ENCODE measurements at places on chromosomes 12 and 14. TPM values are rescaled to one million over a fixed set of nuclear protein-coding genes. Genes with fewer than 3 reads are reported as not detected.

Gene TMTC1
- 25.2 TPM for total RNA-seq

- no peak for DNase-seq
- no peaks in the 10 kb centered on the region for H3K36me3 ChIP-seq
- no peak overlapping the region for H3K27ac ChIP-seq
Observed at GRCh38 chr12:33813536-33813935, 208.8 kb upstream of the ALG10 start.

DNA sequence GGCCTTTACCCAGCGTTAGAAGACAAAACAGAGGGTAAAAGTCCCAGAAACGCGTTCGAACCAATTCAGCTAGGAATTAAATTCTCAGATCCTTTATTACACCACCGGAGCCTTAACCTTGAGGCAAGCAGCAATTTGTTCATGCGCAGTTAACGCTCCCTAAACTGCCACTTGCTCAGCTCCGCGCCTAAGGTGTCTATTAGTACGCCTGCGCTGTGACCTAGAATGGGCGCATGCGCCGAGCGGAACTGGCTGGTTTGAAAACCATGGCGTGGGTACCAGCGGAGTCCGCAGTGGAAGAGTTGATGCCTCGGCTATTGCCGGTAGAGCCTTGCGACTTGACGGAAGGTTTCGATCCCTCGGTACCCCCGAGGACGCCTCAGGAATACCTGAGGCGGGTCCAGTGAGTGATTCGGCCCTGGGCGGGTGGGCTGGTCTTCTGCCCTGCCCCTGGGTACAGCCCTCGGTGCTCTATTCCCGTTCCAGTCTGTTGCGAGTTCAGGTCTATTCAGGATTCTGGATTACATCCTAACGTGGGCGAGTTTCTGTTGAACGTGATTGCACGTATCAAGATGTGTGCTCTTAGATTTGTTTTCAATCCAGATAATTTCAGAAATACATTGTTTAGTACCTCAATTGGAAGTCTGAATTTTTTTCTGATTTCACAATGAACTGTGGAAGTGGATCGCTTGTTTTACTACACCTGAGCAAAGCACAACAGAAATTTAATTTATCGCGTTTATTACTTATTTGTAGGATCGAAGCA lies at the start of gene GEMIN2:
Gene GEMIN2, plus strand, starts transcription at position 251 of the 766 bp plus-strand sequence. Its CDS starts 16 bp downstream, at position 267.
- no peaks in the 10 kb centered on the region for H3K27me3 ChIP-seq
- peaks cover 1% of the 10 kb centered on the region for H3K36me3 ChIP-seq
- peak within 1 kb of the TSS; percentile 91 for H3K4me3 ChIP-seq
- peaks cover 16% of the 10 kb centered on the region for H3K4me1 ChIP-seq
- peak; percentile 97 for DNase-seq
- peak within 1 kb of the TSS; percentile 88 for H3K27ac ChIP-seq

DNA sequence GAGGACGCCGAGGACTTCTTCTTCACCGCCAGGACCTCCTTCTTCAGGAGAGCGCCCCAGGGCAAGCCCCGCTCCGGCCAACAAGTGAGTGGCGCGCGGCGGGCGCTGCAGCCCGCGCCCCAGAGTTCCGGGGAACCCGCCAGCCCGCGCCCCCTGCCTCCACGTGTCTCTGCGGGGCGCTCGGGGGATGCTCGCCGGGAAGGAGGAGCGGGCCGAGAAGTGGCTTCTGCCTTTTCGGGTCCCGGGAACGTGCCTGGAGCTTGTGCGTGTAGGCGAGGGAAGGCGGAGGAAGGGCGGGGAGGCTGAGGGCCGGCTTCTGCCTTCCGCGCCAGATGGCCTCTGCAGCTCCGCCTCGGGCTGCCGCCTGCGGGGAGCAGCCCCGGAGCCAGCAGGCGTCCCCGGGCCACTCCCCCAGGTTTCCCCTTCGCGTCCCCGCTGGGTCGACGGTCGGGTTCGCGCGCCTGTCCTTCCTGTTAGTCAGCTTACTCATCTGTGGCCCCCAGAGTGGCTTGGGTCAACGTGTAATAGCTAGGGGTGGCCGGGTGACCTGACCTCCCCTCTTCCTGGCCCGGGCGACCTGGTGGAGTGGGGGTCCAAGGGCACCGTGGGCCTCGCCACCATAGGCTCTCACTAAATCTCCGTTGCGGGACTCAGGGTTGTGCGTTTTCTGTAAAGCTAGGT lies 505 bp downstream of the RASSF3 start:
- H3K4me3 ChIP-seq: peak overlapping the region; percentile 90
- peaks cover 48% of the 10 kb centered on the region for H3K4me1 ChIP-seq
- peak overlapping the region; percentile 93 for H3K27ac ChIP-seq

- no peak overlapping the region for H3K27ac ChIP-seq
- H3K36me3 ChIP-seq: no peaks in the 10 kb centered on the region
- H3K4me1 ChIP-seq: peaks cover 5% of the 10 kb centered on the region
- H3K27me3 ChIP-seq: no peaks in the 10 kb centered on the region
Observed at GRCh38 chr14:20781803-20782202, 735 bp downstream of the RNASE6 start.

Gene KRT73
- total RNA-seq: not detected

Gene LRP6
- total RNA-seq: 41.4 TPM

DNA sequence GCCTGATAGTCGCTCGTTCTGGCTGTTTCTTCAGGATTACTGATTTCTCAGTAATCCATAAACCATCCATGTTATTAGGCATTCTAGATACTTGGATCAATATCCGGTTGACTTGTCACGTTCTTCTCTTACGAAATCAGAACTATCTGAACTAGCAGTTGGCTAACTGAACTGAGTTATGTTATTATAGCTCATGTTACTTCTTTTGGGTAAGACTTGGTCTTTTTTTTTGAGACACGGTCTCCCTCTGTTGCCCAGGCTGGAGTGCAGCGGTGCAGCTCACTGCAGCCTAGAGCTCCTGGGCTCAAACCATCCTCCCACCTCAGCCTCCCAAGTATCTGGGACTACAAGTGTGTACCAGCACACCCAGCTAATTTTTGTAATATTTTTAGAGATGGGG lies 178.6 kb downstream of the PRKCH start:
- H3K4me1 ChIP-seq: peaks cover 36% of the 10 kb centered on the region
- no peaks in the 10 kb centered on the region for H3K27me3 ChIP-seq
- H3K4me3 ChIP-seq: no peak overlapping the region
- H3K27ac ChIP-seq: no peak overlapping the region

- no peak for DNase-seq
- H3K4me3 ChIP-seq: no peak overlapping the region
- no peak overlapping the region for H3K27ac ChIP-seq
- H3K4me1 ChIP-seq: peaks cover 5% of the 10 kb centered on the region
Observed at GRCh38 chr12:96988919-96989318, 81.9 kb downstream of the NEDD1 start.

- no peaks in the 10 kb centered on the region for H3K27me3 ChIP-seq
- peaks cover 10% of the 10 kb centered on the region for H3K36me3 ChIP-seq
- H3K4me1 ChIP-seq: peaks cover 20% of the 10 kb centered on the region
- H3K27ac ChIP-seq: no peak overlapping the region
Observed at GRCh38 chr14:90616313-90616712, 199.9 kb downstream of the TTC7B start.

- no peak overlapping the region for H3K4me3 ChIP-seq
- no peaks in the 10 kb centered on the region for H3K4me1 ChIP-seq
- peaks cover 59% of the 10 kb centered on the region for H3K27me3 ChIP-seq
- DNase-seq: no peak
Observed at GRCh38 chr12:30837595-30837994, 82.8 kb upstream of the CAPRIN2 start.

- H3K27ac ChIP-seq: no peak overlapping the region
Observed at GRCh38 chr12:4353785-4354208, 25.7 kb downstream of the FGF23 start.

Gene SALL2
- total RNA-seq: 13.1 TPM

Gene SOS2
- 28.1 TPM for total RNA-seq

DNA sequence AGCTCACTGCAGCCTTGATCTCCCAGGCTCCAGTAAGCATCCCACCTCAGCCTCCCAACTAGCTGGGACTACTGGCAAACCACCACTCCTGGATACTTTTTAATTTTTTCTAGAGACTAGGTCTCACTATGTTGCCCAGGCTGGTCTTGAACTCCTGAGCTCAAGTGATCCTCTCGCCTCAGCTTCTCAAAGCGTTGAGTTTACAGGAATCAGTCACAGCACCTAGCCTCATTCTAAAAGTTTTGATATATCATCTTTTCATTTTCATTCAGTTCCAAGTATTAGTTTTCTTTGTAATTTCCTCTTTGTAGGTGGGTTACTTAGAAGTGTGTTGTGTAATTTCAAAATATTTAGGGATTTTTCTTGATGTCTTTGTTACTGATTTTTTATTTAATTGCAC lies 9.6 kb downstream of the CBX5 start:
- H3K4me1 ChIP-seq: peaks cover 16% of the 10 kb centered on the region
- H3K4me3 ChIP-seq: no peak overlapping the region
- H3K27me3 ChIP-seq: no peaks in the 10 kb centered on the region
- no peak overlapping the region for H3K27ac ChIP-seq
- DNase-seq: no peak

Gene PTCSC3
- not detected for total RNA-seq

GRCh38 chr12:3041558-3042164 lies 35.5 kb upstream of the TSPAN9 start:
- no peak for DNase-seq
- no peak overlapping the region for H3K4me3 ChIP-seq
- no peaks in the 10 kb centered on the region for H3K4me1 ChIP-seq
- peaks cover 30% of the 10 kb centered on the region for H3K36me3 ChIP-seq
- no peaks in the 10 kb centered on the region for H3K27me3 ChIP-seq

Gene PRH2
- total RNA-seq: not detected

DNA sequence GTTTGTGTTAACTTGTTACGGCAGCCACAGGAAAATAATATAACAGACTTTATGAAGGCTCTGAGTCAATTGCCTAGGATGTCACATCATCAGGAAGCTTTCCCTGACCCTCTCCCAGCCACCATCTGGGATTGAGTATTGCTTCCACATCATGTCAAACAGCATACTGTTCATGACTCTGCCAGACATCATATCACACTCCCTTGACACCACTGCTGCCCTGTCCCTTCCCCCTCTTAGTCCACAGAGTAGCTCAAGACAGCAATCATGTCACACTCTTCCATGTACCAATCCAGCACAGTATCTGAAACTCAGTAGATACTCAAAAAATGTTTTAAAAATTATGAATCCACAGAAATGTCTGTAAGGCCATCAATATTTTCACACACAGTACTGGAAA lies 168.0 kb downstream of the PIK3C2G start:
- no peak for DNase-seq
- H3K36me3 ChIP-seq: no peaks in the 10 kb centered on the region
- H3K4me1 ChIP-seq: peaks cover 2% of the 10 kb centered on the region
- no peak overlapping the region for H3K27ac ChIP-seq
- no peaks in the 10 kb centered on the region for H3K27me3 ChIP-seq

- H3K27me3 ChIP-seq: no peaks in the 10 kb centered on the region
- H3K36me3 ChIP-seq: peaks cover 12% of the 10 kb centered on the region
- DNase-seq: no peak
- H3K4me1 ChIP-seq: peaks cover 3% of the 10 kb centered on the region
Observed at GRCh38 chr14:69323999-69324282, 64.0 kb downstream of the GALNT16 start.

DNA sequence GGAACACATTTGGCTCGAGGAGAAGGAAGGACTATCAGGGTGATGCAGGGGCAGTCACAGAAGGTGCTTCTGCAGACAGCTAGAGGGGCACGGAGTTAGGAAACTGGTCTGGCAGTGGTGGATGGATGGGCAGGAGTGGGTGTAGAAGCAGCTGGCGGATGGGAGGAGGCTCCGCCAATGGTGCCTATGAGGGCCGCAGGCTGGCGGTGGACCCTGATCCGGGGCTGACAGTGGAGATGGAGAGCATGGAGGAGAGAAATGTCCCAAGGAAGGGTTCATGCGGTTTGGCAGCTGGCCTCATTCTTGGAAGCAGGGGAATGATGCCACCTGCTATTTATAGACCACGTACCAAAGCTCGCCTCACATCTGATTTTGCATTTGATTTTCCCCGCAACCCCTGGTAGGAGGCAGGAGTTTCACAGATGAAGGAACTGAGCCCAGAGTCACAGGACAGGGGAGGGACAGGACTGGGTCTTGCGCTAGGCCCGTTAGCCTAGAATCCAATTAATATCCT lies 237.1 kb downstream of the FOXN3 start:
- peak overlapping the region; percentile 81 for H3K27ac ChIP-seq
- H3K36me3 ChIP-seq: peaks cover 19% of the 10 kb centered on the region

Gene GPR135
- total RNA-seq: 4.0 TPM

- DNase-seq: no peak
Observed at GRCh38 chr12:40054555-40055227, 51.2 kb downstream of the SLC2A13 start.

GRCh38 chr14:20769421-20769820 lies 1.2 kb downstream of the EDDM3B start:
- no peaks in the 10 kb centered on the region for H3K36me3 ChIP-seq
- H3K27ac ChIP-seq: no peak overlapping the region
- no peaks in the 10 kb centered on the region for H3K4me1 ChIP-seq

DNA sequence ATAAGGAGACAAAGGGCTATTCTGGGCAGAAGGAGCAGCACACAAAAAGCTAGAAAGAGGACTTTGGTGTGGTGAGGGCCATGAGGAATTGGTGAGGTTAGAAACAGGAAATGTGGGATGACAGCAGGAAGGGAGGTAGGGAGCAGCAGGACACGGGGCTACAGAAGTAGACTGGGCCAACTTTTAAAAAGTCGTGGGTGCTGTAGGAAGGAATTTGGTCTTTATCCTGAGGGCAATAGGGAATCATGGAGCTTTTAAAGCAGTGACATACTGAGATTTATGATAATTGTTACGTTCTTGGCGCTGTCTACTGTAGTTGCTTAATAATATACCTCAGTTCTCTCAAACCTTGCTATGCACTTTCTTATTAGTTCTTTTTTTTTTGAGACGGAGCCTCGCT lies 8.2 kb upstream of the CHURC1 start:
- DNase-seq: no peak
- no peak overlapping the region for H3K27ac ChIP-seq
- H3K27me3 ChIP-seq: peaks cover 2% of the 10 kb centered on the region

GRCh38 chr12:59699421-59700152 lies 103.8 kb downstream of the SLC16A7 start:
- H3K4me3 ChIP-seq: no peak overlapping the region
- peaks cover 3% of the 10 kb centered on the region for H3K4me1 ChIP-seq
- no peaks in the 10 kb centered on the region for H3K36me3 ChIP-seq
- no peak for DNase-seq
- H3K27me3 ChIP-seq: no peaks in the 10 kb centered on the region

- H3K4me1 ChIP-seq: no peaks in the 10 kb centered on the region
- H3K36me3 ChIP-seq: no peaks in the 10 kb centered on the region
- no peak for DNase-seq
- H3K27ac ChIP-seq: no peak overlapping the region
- H3K27me3 ChIP-seq: peaks cover 10% of the 10 kb centered on the region
- H3K4me3 ChIP-seq: no peak overlapping the region
Observed at GRCh38 chr14:62743560-62743959, 301.7 kb downstream of the KCNH5 start.

DNA sequence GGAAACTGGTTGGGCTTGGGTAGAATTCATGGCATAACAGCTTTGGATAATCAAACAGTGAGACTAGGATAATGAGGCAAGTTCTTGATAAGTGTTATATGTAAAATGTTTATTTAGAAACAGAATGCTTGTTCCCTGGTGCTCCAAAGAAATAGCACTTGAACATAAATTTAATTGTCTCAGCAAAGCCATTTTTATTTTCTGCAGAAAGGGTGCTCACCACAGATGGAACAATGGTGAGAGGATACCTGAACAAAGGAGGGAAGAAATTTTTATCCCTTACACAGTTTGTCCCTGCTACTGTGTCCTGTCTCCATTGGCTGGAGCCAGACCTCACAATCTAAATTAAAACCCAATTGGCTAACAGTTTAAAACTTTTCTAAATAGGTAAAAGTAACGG lies 9.3 kb upstream of the RXYLT1 start:
- no peaks in the 10 kb centered on the region for H3K4me1 ChIP-seq
- no peak overlapping the region for H3K4me3 ChIP-seq
- H3K27ac ChIP-seq: no peak overlapping the region
- H3K27me3 ChIP-seq: peaks cover 4% of the 10 kb centered on the region
- H3K36me3 ChIP-seq: peaks cover 3% of the 10 kb centered on the region

- H3K4me3 ChIP-seq: no peak overlapping the region
- H3K4me1 ChIP-seq: no peaks in the 10 kb centered on the region
Observed at GRCh38 chr12:77549383-77550128, 281.1 kb upstream of the NAV3 start.
